Spinal cord (tissue), 10 donors: ENCODE measurements at places on chromosomes 16 and 17. TPM values are rescaled to one million over a fixed set of nuclear protein-coding genes. Genes with fewer than 3 reads are reported as not detected.

Gene LAT
- total RNA-seq = 0.40 TPM

Gene DNAH17
- 3.0 TPM for total RNA-seq

Gene SHBG
- 1.5 TPM for total RNA-seq

Gene DPEP3
- total RNA-seq = 0.11 TPM

DNA sequence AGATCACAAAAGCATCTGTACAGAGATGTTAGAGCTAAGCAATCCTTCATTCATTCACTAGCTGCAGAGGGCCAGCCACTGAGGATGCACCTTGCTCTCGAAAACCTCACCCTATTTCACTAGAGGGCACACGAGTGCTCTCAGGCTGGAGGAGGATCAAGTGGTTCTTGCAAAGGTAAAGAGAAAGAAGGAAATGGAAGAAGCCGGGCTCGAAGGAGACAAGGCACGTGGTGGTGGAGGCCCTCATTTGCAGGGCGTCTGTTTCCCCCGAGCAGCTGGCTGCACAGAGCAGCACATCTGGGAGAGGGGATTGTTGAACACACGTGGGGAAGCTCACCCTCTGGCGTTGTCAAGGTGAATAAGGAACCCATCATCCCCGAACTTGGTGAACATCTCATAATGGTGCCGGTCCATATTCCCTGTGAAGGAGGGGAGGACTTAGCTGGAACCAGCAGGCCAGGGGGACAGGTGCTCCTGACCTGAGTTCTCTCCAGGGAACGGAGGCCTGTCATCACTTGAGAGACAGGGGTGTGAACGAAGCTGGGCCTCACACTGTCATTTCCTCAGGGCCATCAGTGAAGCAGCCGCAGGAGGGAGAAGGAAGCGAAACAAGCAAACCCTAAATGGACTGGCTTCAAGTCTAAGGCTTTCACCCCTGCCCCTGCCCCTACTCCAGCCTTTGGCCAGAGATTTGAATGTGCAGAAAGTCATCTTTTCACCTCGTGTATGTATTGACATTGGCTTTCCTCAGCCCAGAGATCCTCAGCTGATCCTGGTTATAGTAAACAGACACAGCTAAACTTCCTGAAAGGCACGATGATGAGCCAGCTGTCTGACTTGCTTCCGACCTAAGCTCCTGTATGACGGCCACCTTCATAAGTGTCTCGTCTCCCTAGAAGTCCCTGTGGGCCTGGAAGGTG is 27.6 kb downstream of the PRKAR1A start:
- H3K27ac ChIP-seq = no peak overlapping the region
- H3K4me1 ChIP-seq = peaks cover 3% of the 10 kb centered on the region
- peaks cover 36% of the 10 kb centered on the region for H3K36me3 ChIP-seq
- DNase-seq = no peak

DNA sequence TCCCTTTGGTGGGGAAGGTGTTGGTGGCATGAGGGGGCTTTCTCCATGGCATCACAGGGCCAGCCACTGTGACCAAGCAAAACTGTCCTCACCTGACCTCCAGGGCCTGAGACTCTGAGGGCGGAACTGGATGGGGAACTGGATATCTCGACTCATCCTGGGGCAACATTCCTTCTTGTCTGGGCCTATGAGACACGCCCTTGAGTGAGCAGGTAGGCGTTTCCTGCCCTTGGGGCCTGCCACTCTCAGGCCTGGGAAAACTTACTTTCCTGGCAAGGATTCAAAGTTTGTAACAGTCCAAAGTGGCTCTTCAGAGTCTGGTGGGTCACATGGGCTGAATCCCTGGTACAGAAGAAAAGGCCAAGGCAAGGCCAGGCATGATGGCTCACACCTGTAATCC is 9.6 kb downstream of the MT1X start:
- H3K4me1 ChIP-seq = no peaks in the 10 kb centered on the region
- H3K27me3 ChIP-seq = no peaks in the 10 kb centered on the region
- no peaks in the 10 kb centered on the region for H3K36me3 ChIP-seq

GRCh38 chr16:84746875-84747274 is 47.1 kb downstream of the USP10 start:
- peaks cover 23% of the 10 kb centered on the region for H3K4me1 ChIP-seq
- H3K36me3 ChIP-seq = peaks cover 11% of the 10 kb centered on the region
- H3K27ac ChIP-seq = no peak overlapping the region
- DNase-seq = no peak
- H3K27me3 ChIP-seq = no peaks in the 10 kb centered on the region

- H3K4me1 ChIP-seq = peaks cover 13% of the 10 kb centered on the region
- H3K27me3 ChIP-seq = no peaks in the 10 kb centered on the region
- no peak for DNase-seq
- H3K36me3 ChIP-seq = peaks cover 67% of the 10 kb centered on the region
- no peak overlapping the region for H3K4me3 ChIP-seq
- H3K27ac ChIP-seq = no peak overlapping the region
Observed at GRCh38 chr17:82913304-82914043, 73.7 kb upstream of the ZNF750 start.
